Endothelial cell of umbilical vein (primary cell): ENCODE measurements at places on chromosomes 12 and 14.

DNA sequence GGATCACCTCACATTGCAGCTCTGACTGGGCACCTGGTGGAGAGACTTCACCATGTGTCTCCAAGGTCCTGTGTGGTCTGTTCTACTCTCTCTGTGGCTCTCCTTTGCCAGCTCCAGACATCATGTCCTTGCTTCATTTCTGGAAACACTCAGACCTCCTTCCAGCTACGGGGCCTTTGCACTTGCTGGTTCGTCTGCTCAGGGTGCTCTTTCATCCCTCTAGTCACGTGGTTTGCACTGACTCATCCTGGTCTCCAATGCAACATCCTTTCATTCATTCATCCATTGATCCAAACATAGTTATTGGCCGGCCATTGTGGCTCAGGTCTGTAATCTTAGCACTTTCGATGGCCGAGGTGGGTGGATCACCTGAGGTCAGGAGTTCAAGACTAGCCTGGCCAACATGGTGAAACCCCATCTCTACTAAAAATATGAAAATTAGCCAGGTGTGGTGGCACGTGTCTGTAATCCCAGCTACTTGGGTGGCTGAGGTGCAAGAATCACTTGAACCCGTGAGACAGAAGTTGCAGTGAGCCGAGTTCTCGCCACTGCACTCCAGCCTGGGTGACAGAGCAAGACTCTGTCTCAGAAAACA lies 23.9 kb upstream of the CCDC63 start:
- H3K27me3 ChIP-seq = no peaks in the 10 kb centered on the region
- H3K27ac ChIP-seq = no peak overlapping the region
- no peaks in the 10 kb centered on the region for H3K36me3 ChIP-seq
- no peak overlapping the region for H3K4me3 ChIP-seq
- no peak for DNase-seq

GRCh38 chr12:40988824-40989223 lies 199.3 kb upstream of the PDZRN4 start:
- H3K4me1 ChIP-seq = no peaks in the 10 kb centered on the region
- H3K36me3 ChIP-seq = no peaks in the 10 kb centered on the region
- no peaks in the 10 kb centered on the region for H3K27me3 ChIP-seq
- no peak overlapping the region for H3K27ac ChIP-seq

- no peaks in the 10 kb centered on the region for H3K36me3 ChIP-seq
- H3K4me3 ChIP-seq = no peak overlapping the region
- no peak for DNase-seq
- H3K4me1 ChIP-seq = no peaks in the 10 kb centered on the region
- H3K27me3 ChIP-seq = no peaks in the 10 kb centered on the region
- no peak overlapping the region for H3K27ac ChIP-seq
These were observed 84.9 kb upstream of the CMKLR1 start for GRCh38 chr12:108424026-108424425.

- H3K27me3 ChIP-seq = no peaks in the 10 kb centered on the region
- DNase-seq = no peak
- H3K27ac ChIP-seq = peak overlapping the region; percentile 98
- peaks cover 31% of the 10 kb centered on the region for H3K4me1 ChIP-seq
These were observed 55.3 kb downstream of the CLMN start for GRCh38 chr14:95264271-95264973.

DNA sequence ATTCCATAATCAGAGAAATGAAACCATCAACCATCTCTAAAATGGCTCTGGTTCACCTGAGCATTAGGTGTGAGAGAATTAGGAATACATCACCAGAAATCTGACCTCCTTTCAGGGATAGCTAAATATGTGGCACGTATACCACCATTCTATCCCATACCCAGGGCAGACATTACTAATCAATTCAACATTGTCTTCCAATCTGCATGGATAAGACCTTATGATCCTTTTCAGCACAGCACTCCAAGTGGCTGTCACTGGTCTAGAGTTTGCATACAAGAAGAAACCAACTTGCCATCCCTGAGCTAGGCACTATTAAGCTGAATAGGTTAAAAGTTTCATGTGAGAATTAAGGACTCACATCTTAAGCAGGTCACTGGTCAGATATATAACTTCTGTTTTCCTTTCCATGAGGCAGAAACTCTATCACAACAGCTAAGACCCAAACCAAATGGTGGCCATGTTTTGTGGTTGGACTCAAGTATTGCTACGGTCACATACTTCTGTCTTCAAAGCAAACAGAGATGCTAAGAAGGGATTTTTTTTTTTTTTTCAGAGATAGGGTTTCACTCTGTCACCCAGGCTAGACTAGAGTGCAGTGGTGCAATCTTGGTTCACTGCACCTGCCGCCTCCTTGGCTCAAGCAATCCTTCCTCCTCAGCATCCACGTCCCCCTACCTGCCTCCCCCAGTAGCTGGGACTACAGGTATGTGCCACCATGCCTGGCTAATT lies 249.0 kb downstream of the DPF3 start:
- H3K36me3 ChIP-seq = no peaks in the 10 kb centered on the region
- no peak overlapping the region for H3K27ac ChIP-seq
- H3K4me3 ChIP-seq = no peak overlapping the region
- H3K4me1 ChIP-seq = peaks cover 38% of the 10 kb centered on the region

GRCh38 chr12:64120568-64120967 lies 101.5 kb downstream of the KICS2 start:
- DNase-seq = no peak
- no peak overlapping the region for H3K27ac ChIP-seq
- no peaks in the 10 kb centered on the region for H3K4me1 ChIP-seq
- H3K27me3 ChIP-seq = no peaks in the 10 kb centered on the region
- H3K36me3 ChIP-seq = no peaks in the 10 kb centered on the region

DNA sequence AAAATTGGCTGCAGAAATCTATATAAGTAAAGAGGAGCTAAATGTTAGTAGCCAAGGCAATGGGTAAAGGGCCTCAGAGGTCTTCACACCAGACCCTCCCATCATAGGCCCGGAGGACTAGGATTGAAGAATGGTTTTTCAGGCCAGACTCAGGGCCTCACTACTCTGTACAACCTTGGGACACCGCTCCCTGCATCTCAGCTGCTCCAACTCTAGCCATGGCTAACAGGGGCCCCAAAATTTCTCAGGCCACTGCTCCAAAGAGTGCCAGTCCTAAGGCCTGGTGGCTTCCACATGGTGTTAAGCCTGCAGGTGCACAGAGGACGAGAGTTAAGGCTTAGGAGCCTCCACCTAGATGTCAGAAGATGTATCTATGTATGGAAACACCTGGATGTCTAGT lies 155.5 kb upstream of the MGAT4C start:
- no peak overlapping the region for H3K27ac ChIP-seq
- H3K4me3 ChIP-seq = no peak overlapping the region

- H3K27ac ChIP-seq = no peak overlapping the region
- H3K27me3 ChIP-seq = no peaks in the 10 kb centered on the region
- no peak overlapping the region for H3K4me3 ChIP-seq
These were observed 13.2 kb downstream of the CPNE8 start for GRCh38 chr12:38892087-38892786.

DNA sequence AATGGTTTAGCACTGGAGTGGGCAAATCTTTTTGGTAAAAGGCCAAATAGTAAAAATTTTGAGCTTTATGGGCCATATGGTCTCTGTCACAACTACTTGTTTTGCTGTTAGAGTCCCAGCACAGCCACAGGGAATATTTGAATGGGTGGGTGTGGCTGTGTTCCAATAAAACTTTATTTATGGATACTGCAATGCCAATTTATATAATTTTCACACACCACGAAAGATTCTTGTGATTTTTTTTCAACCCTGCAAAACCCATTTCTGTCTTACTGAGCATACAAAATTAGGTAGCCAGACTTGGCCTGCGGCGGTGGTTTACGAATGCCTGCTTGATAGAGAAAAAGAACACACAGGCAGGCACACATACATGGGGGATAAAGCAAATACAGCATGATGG lies 28.3 kb downstream of the TMEM120B start:
- peaks cover 8% of the 10 kb centered on the region for H3K4me1 ChIP-seq
- no peaks in the 10 kb centered on the region for H3K36me3 ChIP-seq
- H3K4me3 ChIP-seq = no peak overlapping the region
- H3K27ac ChIP-seq = no peak overlapping the region
- no peaks in the 10 kb centered on the region for H3K27me3 ChIP-seq
- no peak for DNase-seq

GRCh38 chr14:99706107-99706900 lies 22.2 kb downstream of the CYP46A1 start:
- DNase-seq = no peak
- H3K4me3 ChIP-seq = no peak overlapping the region
- peaks cover 3% of the 10 kb centered on the region for H3K27me3 ChIP-seq
- no peak overlapping the region for H3K27ac ChIP-seq
- no peaks in the 10 kb centered on the region for H3K36me3 ChIP-seq

DNA sequence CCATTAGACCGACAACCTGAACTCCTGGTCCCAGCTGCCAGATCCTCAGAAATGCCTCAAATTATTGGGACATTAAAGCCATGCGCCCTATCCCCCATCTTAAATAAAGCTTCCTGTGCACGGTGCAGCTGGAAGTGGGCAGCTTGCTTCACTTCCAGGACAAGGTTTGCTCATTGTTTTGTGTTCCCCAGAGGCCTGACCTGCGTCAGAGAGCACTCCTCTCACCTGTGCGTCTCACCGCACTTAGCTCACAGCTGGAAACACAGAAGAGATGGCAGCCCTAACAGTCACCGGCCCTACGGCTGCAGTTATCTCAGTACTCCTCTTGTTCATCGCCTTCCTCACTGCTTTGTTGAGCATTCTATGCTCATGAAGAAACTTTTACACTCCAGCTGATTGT lies 135.5 kb downstream of the ANO2 start:
- no peak overlapping the region for H3K27ac ChIP-seq
- no peak overlapping the region for H3K4me3 ChIP-seq
- no peaks in the 10 kb centered on the region for H3K4me1 ChIP-seq
- peaks cover 3% of the 10 kb centered on the region for H3K36me3 ChIP-seq
- H3K27me3 ChIP-seq = no peaks in the 10 kb centered on the region

- peaks cover 12% of the 10 kb centered on the region for H3K4me1 ChIP-seq
- peaks cover 4% of the 10 kb centered on the region for H3K36me3 ChIP-seq
- no peaks in the 10 kb centered on the region for H3K27me3 ChIP-seq
- no peak overlapping the region for H3K4me3 ChIP-seq
These were observed 3.7 kb upstream of the MAPKAPK5 start for GRCh38 chr12:111838353-111838752.

GRCh38 chr12:24948420-24948756 lies 513 bp downstream of the BCAT1 start:
- no peaks in the 10 kb centered on the region for H3K27me3 ChIP-seq
- peaks cover 41% of the 10 kb centered on the region for H3K4me1 ChIP-seq
- peak overlapping the region; percentile 95 for H3K4me3 ChIP-seq
- H3K36me3 ChIP-seq = no peaks in the 10 kb centered on the region

DNA sequence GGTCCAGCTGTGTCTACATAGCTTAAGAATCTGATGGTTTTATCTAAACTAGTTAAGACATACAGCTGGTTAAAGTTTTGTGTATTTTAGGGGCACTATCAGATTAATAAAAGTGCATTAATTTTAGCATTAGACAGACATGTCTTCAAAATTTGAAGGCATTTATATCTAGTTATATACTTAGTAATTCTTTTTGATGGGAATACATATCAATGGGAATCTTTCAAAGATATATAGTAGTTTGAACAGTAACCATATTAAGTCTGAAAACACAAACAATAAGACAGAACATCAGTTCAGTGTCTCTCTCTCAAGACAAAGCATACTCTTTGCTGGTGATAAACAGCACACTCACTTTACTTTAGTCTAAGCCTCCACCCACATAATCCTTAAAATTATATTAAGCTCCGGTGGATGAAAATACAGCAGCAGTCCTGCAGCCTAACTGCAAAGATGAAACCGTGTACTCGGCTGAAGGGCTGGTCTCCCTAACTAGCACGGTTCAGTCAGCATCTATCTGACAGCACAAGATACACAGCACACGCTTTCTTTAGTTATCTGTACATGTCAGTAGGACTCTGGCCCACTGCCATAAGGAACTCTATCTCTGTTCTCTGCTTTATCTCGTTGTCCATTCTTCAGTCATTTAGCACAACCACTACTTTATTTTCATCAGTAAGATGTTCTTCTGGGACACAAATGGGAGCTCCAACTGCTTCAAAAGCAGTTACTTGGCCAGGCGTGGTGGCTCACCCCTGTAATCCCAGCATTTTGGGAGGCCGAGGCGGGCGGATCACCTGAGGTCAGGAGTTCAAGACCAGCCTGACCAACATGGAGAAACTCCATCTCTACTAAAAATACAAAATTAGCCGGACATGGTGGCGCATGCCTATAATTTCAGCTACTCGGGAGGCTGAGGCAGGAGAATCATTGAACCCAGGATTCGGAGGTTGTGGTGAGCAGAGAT lies 80.5 kb downstream of the MED13L start:
- no peaks in the 10 kb centered on the region for H3K4me1 ChIP-seq
- H3K27ac ChIP-seq = no peak overlapping the region
- no peaks in the 10 kb centered on the region for H3K27me3 ChIP-seq
- no peaks in the 10 kb centered on the region for H3K36me3 ChIP-seq
